ENCODE measurements at places on chromosomes 13 and 19.

GRCh38 chr13:26682606-26683005 lies 78.0 kb downstream of the GPR12 start:
- DNase-seq, result no peak

- DNase-seq, result no peak
Observed at GRCh38 chr13:104327211-104327610, 1261.0 kb upstream of the SLC10A2 start.

DNA sequence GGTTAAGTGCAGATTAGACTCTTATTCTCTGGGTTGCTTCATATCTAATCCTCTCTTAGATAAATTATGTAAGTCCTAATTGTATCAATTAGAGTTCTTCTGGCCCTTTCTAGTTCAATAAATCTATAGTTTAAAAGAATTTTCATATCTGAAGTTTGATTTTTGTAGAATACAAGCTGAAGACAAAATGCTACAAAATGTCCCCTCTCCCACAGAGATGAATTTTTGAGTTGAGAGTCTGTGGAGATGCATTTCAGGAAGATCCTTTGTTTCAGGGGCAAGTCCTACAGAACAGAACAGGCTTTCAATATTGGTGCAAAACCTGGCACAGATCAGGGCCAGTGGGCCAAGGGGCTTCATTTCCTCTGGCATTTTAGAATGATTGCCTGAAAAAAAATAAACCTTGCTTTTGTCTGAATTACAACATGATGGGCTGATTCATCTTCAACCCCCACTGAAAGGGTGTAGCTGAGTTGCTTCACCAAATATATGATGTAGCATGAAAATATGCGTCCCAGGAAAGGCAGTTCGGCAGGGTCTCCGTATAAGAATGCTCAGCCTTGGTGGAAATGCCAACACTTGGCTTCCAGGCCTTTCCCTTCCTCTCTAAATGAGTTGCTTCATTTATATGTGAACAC lies 6.4 kb upstream of the IPO5 start:
- no peak for DNase-seq

DNA sequence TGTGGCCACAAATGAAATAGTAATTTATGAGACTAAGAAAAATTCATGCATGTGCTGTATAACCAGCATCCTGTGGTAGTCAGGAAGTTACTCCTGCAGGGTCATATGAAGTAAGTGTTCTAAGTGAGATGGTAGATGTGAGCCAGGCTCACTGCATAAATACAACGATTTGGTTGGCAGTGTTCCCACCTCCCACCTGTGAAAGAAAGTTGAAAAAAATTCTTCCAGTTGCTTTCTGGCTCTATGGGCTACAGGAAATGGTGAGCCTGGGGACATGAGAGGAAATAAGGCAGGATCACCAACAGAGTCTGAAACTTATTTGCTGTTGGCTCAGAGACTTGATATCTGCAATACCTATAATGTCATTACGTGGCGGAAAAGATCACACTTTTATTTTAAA lies 301.7 kb upstream of the SPRY2 start:
- DNase-seq, result no peak

DNA sequence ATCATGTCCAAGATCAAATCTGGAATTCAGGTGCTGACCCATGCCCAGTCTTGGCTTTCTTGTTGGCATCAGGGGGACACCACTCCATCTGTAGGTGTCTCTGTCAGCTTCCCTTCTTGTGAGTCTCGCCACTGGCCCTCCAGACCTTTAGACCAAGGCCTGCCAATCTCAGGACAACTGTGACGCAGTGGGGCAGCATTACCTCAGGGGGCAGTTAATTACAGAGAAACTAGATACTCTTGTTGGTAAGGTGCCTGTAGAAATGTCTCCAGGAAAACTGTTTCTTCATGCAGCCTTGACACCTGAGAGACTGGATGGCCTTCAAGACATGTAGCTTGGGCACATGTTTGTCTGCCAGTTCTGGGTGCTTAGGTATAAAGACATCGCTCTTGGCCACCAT lies 46.7 kb upstream of the DACH1 start:
- DNase-seq, result no peak

DNA sequence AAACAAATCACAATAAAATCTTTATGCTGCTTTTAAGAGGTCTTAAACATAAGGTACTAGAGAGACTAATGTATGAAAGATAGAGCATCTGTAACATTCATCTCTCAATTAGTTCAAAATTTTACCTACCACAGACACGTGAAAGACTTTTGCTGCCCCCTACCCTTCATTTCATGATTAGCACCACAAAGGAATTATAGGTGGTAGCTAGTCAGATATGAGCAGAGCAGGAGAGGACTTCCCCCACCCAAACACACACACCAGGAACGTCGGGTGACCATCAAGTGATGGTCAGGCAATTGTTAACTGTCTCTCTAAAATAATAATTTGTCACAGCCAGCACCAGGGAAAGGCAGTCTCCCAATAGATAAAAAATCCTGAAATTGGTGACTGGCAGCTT lies 1531.7 kb upstream of the SPRY2 start:
- no peak for DNase-seq

DNA sequence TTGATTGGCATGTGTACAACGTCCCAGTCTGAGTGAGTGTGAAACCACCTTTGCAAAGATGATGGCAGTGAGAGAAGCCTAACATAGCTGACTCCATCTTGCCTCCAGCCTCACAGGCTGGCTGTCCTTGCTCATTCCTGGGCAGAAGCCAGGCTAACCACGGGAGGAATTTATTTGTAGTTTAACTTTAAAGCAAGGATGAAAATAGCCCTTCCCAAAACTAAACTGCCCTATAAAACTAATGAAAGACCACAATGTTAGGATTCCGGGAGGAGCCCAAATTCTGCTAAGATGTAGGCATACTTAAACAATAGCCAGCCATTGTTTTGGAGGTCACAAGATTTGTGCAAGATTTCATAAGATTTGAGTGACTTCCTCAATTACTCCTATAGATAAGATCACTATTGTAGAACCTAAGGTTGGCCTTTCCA lies 96.6 kb upstream of the LSM14A start:
- DNase-seq, result no peak

GRCh38 chr13:85995788-85996418 lies 196.7 kb upstream of the SLITRK6 start:
- DNase-seq, result no peak

- DNase-seq, result no peak
Observed at GRCh38 chr19:13104360-13104847, 1.7 kb upstream of the LYL1 start.

DNA sequence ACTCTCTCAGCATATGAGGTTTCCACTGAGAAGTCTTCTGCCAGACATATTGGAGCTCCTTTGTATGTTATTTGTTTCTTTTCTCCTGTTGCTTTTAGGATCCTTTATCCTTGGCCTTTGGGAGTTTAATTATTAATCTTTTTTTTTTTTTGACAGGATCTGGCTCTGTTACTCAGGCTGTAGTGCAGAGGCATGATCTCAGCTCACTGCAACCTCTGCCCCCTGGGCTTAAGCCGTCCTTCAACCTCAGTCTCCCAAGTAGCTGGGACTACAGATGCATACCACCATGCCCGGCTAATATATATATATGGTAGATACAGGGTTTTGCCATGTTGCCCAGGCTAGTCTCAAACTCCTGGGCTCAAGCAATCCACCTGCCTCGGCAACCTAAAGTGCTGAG lies 6.6 kb upstream of the CYP4F3 start:
- no peak for DNase-seq

- DNase-seq, result no peak
Observed at GRCh38 chr13:35216131-35216530, 260.4 kb downstream of the MAB21L1 start.

DNA sequence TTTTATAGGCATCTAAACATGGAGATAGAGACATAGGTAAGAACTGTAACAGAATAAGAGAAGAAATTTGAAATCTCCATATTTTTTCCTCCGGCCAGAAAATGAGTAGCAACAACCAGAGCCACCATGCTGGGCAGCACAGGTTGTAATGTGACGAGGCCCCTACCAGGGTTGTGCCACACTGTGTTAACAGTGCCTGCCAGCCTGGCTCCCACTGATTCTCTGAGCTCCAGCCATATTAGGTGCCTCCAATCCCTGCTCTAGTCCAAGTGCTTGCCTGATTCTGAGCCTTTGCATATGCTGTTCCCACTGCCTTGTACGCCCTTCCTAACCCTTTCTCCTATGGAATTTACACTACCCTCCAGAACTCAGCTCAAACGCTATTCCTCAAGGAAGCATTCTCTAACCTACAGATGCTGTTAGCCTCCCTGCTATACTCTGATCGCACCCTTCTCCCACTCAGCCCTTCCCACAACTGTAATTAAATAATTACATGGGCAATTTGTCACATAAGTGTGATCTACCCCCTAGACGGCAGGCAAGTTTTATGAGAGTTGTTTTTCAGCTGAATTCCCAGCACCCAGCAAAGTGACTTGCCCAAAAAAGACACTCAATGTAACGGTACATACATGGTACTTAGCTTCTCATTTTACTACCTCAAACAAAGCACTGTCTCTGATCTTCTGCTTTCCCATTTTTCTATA lies 37.6 kb upstream of the STARD13 start:
- DNase-seq, result no peak

- DNase-seq, result no peak
Observed at GRCh38 chr19:29404951-29405727, 120.7 kb upstream of the VSTM2B start.

- DNase-seq, result no peak
Observed at GRCh38 chr19:15222738-15223648, 9.3 kb downstream of the EPHX3 start.

- DNase-seq, result no peak
Observed at GRCh38 chr13:35179494-35179893, 237.4 kb downstream of the NBEA start.

- DNase-seq, result no peak
Observed at GRCh38 chr13:23794267-23795161, 94.7 kb downstream of the MIPEP start.

DNA sequence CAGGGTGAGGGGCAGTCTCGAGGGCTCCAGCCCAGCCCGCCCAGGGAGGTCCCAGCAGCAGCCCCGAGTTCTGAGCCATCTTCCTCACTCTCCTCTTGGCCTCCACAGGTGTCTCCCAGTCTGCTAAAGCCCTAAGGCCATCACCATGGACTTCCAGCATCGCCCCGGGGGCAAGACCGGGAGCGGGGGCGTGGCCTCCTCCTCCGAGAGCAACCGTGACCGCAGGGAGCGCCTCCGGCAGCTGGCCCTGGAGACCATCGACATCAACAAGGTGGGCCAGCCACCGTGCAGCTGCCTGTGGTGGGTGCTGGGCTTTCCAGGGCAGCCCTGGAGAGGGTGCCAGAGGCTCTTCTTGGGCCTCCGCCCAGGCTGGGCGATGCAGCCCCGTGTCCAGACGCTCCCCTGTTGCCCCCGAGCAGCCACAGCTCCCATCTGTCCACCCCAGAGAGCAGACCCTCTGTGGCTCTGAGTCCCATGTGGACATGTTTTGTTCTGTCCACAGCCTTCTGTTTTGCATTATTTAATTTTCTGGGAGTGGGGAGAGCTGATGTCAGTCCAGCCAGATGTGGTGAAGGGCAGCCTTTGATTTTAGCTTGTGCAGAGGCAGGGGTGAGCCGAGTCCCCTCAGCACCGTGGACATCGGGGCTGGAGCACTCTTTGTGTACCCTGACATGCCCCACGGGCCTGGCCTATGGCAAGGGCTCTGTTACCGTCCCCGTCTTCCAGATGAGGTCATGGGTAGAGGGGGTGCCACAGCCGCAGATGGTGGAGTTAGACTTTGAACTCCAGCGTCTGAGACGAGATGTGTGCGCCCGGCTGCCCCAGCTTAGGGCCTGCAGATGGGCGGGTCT lies 5.6 kb upstream of the AMH start:
- no peak for DNase-seq

DNA sequence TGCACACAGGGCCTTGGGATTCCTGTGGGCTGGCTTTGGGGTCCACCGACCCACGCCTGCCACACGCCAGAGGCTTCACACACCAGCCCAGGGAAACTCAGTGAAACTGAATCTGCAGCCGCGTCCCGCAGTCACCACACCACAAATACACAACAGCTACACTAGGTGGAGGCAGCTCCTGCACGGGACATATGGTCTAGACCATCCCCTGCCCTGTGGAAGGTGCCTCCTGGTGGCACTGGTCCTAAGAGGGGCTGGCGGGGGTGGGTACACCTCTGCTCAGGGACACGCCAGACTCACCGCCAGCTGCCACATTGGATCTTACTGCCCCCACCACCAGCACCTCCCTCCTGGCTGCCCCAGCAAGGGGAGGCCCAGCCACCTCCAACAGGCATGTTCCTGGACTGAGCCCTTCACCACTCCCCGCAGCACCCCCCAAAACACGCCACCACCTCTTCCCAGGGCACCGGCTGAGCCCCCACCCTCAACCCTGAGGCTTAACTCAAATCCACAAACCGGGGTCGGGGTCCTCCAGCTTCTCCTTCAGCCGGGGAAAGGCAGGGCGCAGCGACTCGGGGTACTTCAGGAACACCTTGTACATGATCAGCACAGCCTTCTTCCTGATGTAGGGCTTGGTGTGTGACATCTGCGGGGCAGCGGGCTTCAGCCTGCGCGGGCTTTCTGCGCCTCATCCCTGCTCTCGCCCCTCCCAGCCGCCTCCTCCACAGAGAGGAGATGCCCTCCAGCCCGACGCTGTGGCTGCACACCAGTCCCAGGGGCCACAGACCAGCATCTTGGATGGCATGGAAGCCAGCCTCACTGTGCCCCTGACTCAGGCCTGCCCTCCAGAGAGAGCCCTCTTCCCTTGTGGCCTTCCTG lies 21.2 kb downstream of the AP3D1 start:
- no peak for DNase-seq

DNA sequence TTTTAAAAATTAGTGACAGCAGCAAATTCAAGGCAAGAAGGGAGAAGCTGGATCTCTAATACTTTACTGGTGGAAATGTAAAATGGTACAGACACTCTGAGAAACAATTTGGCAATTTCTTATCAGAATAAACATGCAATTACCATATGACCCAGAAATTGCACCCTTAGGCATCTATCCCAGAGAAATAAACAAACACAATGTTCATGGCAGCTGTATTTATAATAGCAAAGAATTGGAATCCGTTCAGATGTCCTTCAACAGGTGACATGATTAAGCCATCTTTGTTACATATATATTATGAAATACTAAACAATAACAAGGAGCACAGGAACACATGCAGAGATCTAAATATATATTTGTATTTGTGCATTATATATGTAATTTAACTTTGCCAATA lies 756.5 kb downstream of the SLITRK1 start:
- DNase-seq, result no peak

DNA sequence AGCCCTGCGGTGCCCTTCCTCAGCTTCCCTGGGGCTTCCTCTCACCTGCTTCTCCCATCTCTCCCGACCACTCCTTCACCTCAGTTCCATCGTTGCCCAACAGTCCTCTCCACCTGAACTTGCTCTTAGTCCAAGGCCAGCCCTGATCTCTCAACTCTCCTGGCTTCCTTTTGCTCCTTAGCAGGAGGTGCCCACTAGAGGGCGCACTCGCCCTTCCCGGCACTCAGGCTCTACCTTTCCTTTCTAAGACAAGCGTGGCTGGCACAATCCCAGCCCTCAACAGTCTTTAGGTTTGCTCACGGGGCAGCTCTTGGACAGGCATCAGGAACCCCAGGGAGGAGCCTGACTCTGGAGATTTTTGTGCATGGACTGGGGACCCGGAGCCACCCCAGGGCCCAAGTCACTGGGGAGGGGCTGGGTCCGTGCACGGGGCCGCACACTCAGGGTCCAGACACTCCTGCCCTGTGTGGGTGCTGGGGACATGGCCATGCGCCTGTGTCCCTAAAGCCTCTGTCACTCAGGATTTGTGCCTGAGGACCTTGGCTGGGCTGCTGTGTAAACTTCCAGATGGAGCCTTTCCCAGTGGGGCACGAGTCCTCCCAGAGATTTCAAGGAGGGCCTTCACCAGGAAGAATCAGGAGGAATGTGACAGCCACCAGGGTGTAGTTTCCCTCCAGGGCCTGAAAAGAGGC lies 12.1 kb upstream of the CEACAM8 start:
- no peak for DNase-seq

Data from activated CD8-positive, alpha-beta memory T cell treated with anti-CD3 and anti-CD28 coated beads for 48 hours (primary cell).